CD4-positive, alpha-beta T cell treated with Interferon gamma for 1 hour (primary cell): ENCODE measurements at places on chromosomes 1 and 21.

GRCh38 chr1:200738327-200738948, at the start of gene CAMSAP2:
TSS of gene CAMSAP2 (plus strand) at chr1:200738893. CDS start at chr1:200739828, 935 bp downstream.
- DNase-seq, result peak; percentile 60

GRCh38 chr1:166164995-166165660, 1.7 kb downstream of the FAM78B start:
- no peak for DNase-seq

DNA sequence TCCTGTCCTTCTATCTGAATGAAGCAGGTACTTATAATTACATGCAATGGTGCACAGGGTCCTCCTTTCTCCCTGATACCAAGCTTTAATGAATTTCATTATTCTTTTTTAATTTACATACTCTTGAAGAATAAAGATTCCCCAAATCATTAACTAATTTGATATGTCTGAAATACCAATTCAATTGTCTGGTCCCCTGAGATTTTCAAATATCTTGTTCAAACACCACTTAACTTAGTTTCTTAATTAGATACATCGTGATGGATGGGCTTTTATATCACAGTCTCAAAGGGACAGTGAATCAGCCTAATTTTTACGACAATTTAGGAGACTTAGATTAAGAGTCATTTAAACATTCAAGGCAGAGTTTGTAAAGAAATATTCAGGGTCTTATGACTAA, 1054.6 kb downstream of the PLA2G4A start:
- DNase-seq, result no peak

- DNase-seq, result peak; percentile 86
Measured at GRCh38 chr1:26900001-26900814, at the start of gene GPATCH3. TSS of gene GPATCH3 (minus strand) at chr1:26900467. CDS start at chr1:26900442, 25 bp downstream.

- DNase-seq, result no peak
Measured at GRCh38 chr1:80896781-80897356, 903.9 kb upstream of the ADGRL2 start.

GRCh38 chr1:116777831-116778830, 23.9 kb downstream of the CD2 start:
- DNase-seq, result no peak

DNA sequence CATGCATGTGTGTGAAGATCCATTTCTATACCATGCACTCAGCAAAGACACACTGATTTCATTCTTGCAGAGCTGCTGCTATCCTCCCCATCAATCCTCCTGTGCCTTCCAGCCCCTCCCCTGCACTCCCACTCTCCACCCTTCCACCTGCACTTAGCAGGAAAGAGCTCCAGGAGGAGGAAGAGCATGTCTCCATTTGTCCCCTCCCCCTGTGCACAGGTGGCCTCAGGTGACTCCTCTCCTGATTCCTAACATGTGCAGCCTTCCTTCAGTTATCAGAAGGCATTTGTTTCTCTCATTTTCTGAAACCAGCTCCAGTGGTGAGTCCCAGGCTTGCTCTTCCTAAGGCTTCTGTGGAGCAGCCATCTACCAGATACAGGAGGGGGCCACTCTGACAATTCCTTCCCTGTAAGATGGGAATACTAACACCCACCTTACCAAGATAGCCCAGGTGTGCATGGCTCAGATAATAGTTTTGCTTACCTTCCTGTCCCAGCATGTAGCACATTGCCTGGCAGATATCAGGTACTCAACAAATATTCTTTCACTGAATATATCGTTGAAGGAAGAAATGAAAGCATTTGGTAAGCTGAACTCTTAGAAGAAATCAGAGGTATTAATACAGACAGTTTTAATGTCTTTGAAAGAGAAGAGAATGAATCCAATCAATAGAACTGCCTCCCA, 21.9 kb upstream of the FAM3B start:
- no peak for DNase-seq

GRCh38 chr1:241847540-241847795, 536 bp upstream of the EXO1 start:
- DNase-seq, result no peak

DNA sequence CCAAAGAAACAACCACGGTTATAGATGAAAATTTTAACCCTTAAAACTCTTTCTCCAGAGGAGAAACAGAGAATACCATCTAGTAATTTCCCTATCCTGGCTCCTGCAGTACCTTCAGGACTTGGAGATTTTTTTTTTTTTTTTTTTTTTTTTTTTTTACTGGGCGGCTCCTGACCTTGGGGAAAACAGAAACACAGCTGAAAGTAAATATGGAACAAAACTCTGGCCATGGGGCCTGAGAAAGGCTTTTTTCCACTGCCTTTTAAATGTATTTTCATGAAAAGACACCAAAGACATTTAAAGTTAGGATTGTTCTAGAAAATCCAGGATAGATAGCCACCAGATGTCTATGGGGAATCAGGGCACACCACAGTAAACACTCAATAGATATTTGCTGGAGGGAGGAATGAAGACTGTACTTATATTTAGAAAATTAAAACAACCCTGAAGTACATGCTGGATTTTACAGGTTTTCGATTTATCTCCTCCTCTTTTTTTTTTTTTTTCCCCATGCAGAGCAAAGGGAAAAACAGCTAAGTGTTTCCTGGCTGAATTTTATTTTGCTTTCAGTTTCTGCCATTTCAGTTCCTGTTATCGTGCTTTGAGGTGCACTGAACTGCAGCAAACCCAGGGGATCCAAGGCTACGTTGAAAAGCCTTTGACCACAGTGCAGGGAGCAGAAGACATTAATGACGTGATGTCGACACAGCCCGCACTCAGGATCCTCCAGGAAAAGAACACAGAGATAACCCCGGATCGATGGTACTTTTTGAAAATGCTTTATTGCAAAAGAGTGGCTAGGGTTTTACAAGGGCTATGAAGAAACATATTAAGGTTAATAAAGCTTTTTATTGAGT, 35.7 kb upstream of the CNN3 start:
- peak; percentile 4 for DNase-seq

GRCh38 chr1:231557411-231557810, 28.9 kb downstream of the TSNAX start:
- DNase-seq, result no peak
